ENCODE measurements at places on chromosomes 3 and 15. TPM values are rescaled to one million over a fixed set of nuclear protein-coding genes. Genes with fewer than 3 reads are reported as not detected.

- DNase-seq: no peak
Observed at GRCh38 chr15:32942401-32942841, 224.6 kb downstream of the GREM1 start.

DNA sequence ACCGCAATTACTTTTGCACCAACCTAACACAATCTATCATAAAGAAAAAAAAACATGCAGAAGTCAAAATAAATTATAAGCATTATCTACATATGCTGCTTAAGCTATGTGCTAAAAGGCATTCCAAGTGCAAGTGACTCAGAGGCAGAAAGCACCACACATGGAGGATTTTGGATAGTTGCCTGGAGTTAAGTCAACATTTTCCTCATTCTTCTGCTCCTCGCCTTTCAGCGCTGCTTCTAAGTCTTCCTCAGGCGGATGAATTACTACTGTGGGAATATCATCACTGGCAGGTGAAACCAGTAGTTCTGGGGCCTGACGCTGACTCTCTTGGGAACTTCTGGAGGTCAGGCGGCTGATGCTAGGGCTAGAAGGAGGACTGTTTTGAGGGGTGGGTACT lies 53.1 kb downstream of the SLC4A7 start:
- DNase-seq: no peak

The TTLL13 gene
- 0.45 TPM for total RNA-seq

GRCh38 chr3:61882253-61882652 lies 320.9 kb downstream of the PTPRG start:
- no peak for DNase-seq

The LRRC34 gene
- 6.0 TPM for total RNA-seq
